ENCODE measurements at places on chromosomes 16 and 17.

- no peak for DNase-seq
Observed at GRCh38 chr17:4948931-4949320, 596 bp upstream of the PFN1 start.

DNA sequence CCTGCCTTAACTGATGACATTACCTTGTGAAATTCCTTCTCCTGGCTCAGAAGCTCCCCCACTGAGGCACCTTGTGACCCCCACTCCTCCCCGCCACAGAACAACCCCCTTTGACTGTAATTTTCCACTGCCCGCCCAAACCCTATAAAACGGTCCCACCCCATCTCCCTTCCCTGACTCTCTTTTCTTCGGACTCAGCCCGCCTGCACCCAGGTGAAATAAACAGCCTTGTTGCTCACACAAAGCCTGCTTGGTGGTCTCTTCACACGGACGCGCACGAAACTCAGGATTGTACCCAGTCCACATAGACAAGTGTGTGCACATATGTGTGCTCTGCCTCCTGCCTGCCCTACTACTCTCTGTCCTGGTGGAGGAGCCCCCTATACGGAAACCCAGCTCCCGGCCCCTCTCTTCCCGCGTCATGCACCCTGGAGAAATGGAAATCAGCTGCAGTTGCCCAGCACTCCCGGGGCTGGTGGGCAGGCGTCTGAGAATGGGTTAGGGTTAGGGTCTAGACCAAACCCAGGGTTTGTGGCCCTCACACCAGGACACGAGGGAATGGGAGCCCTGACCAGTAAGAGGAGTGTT, 2.4 kb upstream of the RHBDF1 start:
- no peak for DNase-seq

DNA sequence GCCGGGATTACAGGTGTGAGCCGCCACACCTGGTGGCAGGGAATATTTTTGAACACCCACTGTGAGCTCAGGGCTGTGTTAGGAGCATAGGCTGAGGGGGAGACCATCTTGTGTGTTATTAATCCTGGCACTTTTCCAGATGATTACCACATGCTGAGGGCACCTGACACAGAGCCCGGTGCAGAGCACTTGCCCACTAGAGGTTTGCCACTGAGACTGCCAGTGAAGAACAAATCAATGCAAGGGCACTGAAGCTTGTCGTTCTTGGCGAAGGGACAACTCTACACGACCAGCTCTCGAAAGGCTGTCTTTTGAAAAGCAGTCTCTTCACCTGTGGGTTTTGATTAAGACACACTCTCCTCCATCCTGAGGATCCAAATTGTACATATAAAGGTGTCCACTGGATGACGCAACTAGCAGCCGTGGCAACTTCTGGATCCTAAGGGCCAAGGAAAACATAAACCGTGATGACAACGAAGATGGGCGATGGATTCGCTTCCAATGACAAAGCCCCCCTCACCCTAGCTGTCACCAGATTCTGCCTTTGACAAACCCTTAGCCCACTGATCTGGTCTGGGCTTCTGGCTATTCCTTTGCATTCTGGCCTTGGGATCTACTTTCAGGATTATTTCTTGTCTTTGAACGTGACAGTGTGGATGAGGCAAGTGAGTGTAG, 28.7 kb downstream of the WIPI1 start:
- no peak for DNase-seq

DNA sequence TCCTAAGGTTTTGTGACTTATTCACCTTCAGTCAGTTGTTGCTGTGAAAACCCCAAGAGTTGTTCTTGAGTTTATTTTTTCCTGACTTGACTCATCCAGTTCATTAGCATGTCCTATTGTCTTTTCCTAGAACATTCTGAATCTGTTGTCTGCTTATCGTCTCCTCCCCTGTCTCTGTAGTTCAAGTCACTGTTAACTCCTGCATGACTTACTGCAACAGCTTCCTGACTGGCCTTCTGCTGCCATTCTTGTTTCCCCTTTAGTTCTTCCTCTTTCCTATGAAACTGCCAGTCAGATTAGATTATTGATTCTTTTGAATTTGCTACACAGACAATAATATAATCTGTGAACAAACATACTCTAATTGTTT, 161.5 kb downstream of the FTO start:
- no peak for DNase-seq

DNA sequence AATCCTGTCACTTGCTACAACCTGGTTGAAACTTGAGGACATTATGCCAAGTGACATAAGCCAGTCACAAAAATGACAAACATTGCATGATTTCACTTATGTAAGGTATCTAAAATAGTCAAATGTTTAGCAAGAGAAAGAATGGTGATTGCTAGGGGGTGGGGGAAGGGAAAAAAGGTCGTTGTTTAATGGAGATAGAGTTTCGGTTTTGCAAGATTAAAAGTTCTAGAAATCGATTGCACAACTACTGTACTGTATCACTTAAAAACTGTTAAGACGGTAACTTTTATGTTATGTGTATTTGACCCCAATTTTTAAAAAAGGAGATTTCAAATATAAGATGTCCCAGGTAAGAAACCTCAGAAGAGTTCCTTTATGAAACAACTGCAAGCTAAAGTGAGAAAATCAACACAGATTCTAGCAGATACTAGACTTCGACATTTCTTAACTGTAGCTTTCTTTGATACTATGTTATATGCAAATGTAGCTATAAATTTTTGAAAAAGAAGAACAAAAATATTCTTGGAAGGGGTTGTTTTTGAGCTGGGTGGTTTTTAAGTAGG, 5.9 kb downstream of the MEOX1 start:
- DNase-seq: no peak

GRCh38 chr17:9408868-9409829, 166.5 kb downstream of the STX8 start:
- DNase-seq: no peak

GRCh38 chr17:82477934-82478333, 19.4 kb downstream of the NARF start:
- DNase-seq: no peak

- DNase-seq: no peak
Observed at GRCh38 chr17:4721203-4722135, 9.8 kb upstream of the MED11 start.

DNA sequence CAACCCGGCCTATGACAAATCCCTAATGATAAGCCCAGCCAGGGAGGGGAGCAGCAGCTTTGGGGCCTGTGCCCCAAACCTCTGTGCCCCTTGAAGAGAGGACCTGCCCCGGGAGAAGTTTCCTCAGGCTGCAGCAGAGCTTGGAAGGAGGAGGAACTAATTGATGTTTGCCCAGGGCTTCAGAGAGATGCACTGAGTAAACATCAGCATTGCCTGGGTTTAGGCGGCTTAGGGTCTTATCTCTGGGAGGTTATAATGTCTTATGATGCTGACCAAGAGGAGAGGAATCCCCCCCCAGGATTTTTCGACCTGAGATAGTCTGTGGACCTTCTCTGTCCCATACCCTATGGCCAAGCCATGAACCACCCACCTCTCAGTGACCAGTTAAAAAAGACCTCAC, 148.7 kb upstream of the SDK2 start:
- no peak for DNase-seq

GRCh38 chr16:84514874-84515835, 10.7 kb upstream of the MEAK7 start:
- DNase-seq: peak; percentile 87

DNA sequence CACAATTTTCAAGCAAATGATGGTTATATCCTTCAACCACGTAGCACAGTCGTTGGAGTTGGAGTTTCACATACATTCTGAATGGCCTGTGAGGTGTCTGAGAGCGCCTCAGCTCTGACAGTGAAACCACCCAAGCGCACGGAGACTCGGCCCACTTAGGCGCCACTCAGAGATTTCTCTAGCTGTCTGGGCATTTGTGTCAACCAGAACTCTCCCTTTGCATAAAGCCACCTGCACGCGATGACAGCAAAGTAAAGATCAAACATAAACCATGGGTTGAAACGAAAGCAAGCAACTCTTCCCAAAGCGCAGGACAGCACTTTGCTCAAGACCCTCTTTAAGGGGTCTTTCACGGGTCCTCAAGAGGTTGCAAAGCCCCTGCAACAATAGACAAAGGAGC, 533 bp downstream of the SLC6A4 start:
- no peak for DNase-seq

GRCh38 chr17:17408236-17408794, 68.5 kb upstream of the MED9 start:
- no peak for DNase-seq

GRCh38 chr16:24858219-24859041, 12.7 kb downstream of the SLC5A11 start:
- DNase-seq: peak; percentile 71

- DNase-seq: no peak
Observed at GRCh38 chr17:37111329-37111728, 162.6 kb downstream of the AATF start.

- no peak for DNase-seq
Observed at GRCh38 chr16:60703096-60703495, 1333.1 kb downstream of the CDH8 start.

DNA sequence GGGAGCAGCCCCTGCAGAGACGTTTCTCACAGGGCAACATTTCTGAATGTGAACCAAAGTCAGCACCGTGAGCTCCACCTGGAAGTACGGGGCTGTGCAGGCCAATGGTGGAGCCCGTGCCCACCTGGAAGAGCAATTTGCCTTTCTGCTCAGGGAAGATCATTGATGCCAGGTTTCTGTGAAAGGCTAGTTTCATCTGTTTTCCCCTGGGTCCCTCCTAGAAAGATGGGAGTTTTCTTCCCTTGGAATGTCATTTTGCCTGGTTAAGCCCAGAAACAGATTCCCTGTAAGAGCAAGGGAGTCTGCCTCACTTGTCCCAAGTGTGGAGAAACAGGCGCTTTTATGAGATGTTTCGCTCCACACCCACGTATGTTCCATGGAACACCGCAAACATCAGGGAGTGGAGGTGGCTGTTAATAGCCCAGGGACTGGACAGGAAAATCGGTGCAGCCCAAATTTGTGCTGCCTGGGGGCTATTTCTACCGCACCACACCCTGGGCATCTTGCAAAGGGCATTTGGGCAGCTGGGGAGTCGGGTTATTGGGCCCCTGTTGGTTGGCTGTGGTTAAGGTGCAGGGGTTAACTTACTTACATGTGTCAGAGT, 2.6 kb downstream of the SLC6A4 start:
- DNase-seq: no peak

- peak; percentile 86 for DNase-seq
Observed at GRCh38 chr17:78133971-78134898, 3.7 kb downstream of the TMC8 start.

DNA sequence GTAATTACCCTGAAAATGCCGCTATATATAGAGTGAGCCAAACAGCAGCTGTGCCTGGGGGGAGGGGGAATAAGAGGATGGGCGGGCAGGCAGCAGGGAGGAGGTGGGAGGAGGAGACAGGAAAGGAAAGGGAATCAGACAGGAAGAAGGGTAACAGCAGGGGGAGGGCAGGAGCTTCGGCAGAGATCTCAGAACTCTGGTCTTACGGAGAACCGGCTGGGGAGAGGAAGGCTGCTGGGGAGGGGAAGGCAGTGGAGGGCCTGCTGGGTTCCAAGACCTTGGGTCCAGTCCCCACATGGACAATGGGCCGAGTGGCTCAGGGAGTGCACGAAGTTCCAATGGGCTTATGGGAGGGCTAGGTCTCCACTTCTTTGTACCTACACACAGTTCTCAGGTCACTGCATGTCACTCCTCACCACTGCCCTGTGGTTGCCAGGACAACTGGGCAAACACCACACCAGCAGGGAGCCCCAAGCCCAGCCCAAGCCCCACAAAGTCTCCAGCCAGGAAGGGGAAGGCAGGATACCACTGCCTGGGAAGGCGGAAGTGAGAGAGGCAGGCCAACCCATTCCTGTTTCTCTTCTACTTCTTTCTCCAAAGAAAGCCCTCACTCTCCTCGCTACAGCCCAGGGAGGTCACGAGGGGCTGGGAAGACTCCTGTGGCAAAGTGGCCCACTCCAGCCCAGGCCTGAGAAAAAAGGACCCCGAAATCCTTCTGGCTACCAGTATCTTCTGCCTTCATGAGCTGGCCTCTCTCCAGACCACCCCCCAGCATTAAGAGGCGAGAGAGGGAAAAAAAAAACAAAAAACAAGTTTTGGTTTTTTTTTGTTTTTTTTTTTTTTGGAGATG, 25.3 kb downstream of the G6PC3 start:
- DNase-seq: no peak

- DNase-seq: no peak
Observed at GRCh38 chr17:28112606-28113005, 70.1 kb downstream of the NLK start.

- no peak for DNase-seq
Observed at GRCh38 chr16:75789237-75789636, 62.9 kb upstream of the CPHXL start.

DNA sequence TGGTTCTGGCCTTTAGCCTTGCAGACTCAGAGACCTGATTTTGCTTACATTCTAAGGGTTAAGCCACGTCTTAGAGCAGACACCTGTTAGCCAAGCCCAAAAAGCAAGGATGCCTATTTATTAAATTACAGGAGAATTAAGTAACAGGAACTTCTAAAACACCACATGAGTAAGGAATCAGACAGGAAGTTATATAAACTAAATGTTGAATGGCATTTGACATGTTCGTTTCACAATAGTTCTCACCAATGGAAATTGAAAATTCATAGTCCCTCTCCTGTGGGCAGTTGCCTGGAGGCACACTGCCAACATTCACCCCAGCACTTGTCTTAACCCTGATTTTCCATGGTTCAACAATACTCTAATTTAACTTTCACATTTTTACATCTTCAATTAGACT, 9.0 kb downstream of the KRTAP9-7 start:
- DNase-seq: no peak

All from activated CD8-positive, alpha-beta memory T cell treated with anti-CD3 and anti-CD28 coated beads for 24 hours (primary cell).